Testis (tissue), 5 donors: ENCODE measurements at places on chromosomes 4 and X.

- no peaks in the 10 kb centered on the region for H3K4me1 ChIP-seq
- no peak overlapping the region for H3K27ac ChIP-seq
- no peak for DNase-seq
- H3K36me3 ChIP-seq = no peaks in the 10 kb centered on the region
- H3K4me3 ChIP-seq = no peak overlapping the region
- no peaks in the 10 kb centered on the region for H3K27me3 ChIP-seq
Observed at GRCh38 chr4:181659202-181659601, 584.0 kb upstream of the TENM3 start.

DNA sequence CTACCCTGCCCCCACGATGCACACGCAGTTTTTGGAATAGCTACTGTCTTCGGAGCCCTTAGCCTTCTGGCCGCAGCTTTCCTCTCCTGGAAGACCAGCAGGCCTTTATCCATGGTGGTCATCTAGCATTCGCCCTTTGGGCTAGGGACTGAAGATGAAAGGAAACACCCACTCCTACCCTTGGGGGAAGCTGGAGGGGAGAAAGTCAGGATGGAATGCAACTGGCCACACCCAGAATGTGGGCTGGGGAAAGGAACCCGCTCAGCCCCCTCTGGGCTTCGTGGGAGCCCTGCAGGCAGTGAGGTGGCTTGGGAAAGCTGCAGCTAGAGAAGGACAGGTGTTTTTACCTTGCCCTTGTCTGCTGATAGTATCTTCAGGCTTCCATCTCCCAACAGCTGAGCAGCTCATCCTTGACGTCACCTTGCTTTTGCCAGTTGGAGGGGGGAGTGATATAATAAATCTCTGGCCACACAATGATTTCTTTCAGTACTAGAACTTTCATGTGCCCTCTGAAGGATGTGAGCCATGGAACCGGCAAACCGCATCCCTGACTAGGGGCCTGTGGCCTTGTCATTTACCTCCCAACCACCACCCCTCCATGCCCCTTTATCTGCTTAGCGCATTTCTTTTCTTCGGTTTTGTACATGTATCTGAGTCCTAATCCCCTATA is 59.0 kb downstream of the ELF4 start:
- no peaks in the 10 kb centered on the region for H3K27me3 ChIP-seq
- H3K4me3 ChIP-seq = no peak overlapping the region
- no peaks in the 10 kb centered on the region for H3K4me1 ChIP-seq

- no peak overlapping the region for H3K27ac ChIP-seq
- no peaks in the 10 kb centered on the region for H3K4me1 ChIP-seq
- no peaks in the 10 kb centered on the region for H3K27me3 ChIP-seq
- no peak overlapping the region for H3K4me3 ChIP-seq
Observed at GRCh38 chr4:45663003-45663402, 460.9 kb downstream of the GABRG1 start.

DNA sequence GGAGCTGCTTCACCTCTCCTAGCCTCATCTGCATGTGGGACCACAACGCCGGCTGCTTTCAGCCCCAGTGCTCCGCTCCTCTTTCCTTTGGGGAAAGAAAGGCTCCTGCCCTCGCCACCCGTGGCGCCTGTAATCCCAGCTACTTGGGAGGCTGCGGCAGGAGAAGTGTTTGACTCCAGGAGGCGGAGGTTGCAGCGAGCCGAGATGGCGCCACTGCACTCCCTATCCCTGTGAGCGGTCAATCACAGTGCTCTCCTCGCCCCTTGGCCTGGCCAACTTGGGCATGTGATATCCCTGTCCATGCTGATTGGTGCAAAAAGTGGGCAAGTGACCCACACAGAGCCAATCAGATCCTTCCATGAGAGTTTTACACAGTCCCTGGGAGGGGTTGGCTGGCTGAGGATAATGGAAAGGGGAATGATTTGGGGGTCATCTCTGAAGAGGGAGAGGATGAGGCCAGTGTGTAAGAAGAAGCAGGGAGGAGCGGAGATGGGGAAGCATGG is 56.2 kb downstream of the WFS1 start:
- H3K27me3 ChIP-seq = no peaks in the 10 kb centered on the region
- DNase-seq = no peak
- H3K4me1 ChIP-seq = no peaks in the 10 kb centered on the region
- H3K27ac ChIP-seq = no peak overlapping the region
- H3K36me3 ChIP-seq = no peaks in the 10 kb centered on the region

DNA sequence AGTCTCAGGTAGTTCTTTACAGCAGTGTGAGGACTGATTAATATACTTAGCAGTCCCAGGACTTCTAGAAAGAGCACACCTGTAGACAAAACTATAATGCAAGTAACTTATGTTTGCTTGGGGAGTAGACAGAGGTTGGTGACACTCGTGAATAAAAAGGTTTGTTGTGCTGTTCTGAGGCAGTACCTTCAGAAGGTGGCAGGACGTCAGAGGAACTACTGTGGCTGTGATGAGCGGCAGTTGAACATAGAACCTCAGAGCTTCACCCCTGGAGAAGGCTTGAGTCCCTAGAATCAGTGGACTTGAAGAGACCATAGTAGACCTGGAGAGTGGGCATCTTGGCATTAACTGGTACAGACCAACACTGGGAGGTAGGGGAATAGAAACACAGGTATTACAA is 3.3 kb upstream of the GBA3 start:
- no peak overlapping the region for H3K27ac ChIP-seq
- H3K27me3 ChIP-seq = no peaks in the 10 kb centered on the region
- no peak overlapping the region for H3K4me3 ChIP-seq

DNA sequence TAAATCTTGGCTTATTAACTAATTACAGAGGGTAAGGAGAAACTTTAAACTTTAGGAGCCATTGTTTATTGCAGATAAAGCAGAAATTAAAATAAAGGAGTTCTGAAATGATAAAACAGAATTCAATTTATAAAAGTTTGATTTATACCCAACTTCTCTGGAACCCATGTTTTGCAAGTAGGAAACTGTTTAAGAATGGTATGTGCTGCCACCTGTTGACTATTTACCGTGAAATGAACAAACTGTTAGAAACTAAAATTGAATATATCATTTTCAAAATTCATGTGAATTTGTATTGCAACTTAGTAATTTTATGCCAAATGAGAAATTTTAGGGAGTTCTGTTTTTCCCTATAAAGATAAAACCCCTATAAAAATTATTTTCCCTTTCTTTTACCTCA is 11.0 kb upstream of the TBC1D8B start:
- no peaks in the 10 kb centered on the region for H3K36me3 ChIP-seq
- H3K27me3 ChIP-seq = no peaks in the 10 kb centered on the region
- no peak for DNase-seq
- no peak overlapping the region for H3K27ac ChIP-seq
- no peaks in the 10 kb centered on the region for H3K4me1 ChIP-seq
- no peak overlapping the region for H3K4me3 ChIP-seq

GRCh38 chr4:177108708-177109107 is 201.0 kb upstream of the NEIL3 start:
- H3K4me3 ChIP-seq = no peak overlapping the region
- no peak for DNase-seq
- no peaks in the 10 kb centered on the region for H3K36me3 ChIP-seq
- no peak overlapping the region for H3K27ac ChIP-seq
- H3K4me1 ChIP-seq = no peaks in the 10 kb centered on the region
- H3K27me3 ChIP-seq = no peaks in the 10 kb centered on the region
